ENCODE measurements at places on chromosomes 11 and 22.

DNA sequence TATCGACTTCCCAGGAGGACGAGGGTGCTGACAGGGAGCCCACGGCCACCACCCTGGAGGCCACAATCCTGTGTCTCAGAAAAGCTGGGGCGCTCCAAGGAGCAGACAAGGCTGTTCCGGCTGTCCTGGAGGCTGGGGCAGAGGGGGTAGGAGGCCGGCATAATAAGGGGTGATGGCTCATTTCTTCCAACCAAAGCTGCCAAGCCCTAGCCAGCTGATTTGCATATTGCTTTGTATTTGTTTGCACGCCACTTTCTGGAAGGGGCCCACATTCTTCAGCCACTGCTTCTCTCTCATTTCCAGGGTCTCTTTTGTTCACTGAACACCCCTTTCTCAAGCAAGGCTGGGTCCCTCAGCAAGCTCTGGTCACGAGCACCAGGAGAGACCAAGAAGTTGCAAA lies 4.7 kb downstream of the PDE2A start:
- no peak for DNase-seq

- peak; percentile 56 for DNase-seq
Observed at GRCh38 chr11:47060807-47061206, 115.9 kb downstream of the ARFGAP2 start.

DNA sequence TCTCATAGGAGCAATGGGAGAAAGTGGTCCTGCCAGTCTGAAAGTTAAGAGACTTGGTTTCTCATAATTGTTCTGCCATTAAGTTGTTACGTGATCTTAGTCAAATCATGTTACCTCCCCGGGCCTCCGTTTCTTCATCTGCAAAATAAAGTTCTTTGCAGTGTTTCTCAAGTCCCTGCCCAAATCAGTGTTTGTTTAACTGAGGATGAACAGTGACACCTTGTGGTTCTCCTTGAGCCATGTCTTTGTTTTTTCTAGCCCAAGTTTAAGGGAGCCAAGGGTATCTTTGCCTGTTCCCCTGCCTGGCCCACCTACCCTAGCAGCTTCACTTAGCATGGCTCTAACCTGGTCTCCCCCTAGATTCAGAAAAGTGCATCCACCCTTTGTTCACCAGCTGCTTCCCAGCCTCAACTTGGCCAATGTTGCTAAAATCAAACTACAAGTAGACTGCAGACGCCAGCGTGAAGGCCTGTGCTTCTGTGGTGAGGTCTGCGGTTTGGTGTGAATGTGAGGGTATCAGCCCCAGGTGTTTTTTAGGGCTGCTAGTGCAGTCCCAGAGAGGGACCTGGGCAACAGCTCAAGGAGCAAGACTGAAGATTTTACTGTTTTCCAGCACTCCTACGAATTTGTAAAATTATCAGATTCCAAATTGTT lies 35.5 kb downstream of the FZD4 start:
- DNase-seq = peak; percentile 80

- DNase-seq = no peak
Observed at GRCh38 chr22:22813126-22814075, 74.2 kb upstream of the IGLL5 start.

- DNase-seq = no peak
Observed at GRCh38 chr22:34490886-34491285, 570.6 kb upstream of the LARGE1 start.

DNA sequence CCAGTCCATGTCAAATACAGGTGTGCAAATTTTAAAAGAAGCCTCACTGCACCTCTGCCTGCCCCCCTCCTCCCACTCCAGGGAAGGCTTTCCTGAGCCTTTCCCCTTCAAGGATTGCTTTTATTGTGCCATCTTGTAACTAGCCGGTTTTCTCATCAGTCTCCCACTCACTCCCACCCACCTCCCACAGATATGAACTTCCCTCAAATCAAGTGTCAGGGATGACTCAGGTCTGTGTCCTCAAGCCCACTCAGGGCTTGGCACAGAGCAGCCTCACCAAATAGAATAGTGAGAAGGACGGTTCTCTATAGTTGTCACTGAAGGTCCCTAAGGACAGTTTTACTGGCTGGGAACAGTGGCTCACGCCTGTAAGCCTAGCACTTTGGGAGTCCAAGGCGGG lies 43.0 kb downstream of the THAP12 start:
- no peak for DNase-seq

DNA sequence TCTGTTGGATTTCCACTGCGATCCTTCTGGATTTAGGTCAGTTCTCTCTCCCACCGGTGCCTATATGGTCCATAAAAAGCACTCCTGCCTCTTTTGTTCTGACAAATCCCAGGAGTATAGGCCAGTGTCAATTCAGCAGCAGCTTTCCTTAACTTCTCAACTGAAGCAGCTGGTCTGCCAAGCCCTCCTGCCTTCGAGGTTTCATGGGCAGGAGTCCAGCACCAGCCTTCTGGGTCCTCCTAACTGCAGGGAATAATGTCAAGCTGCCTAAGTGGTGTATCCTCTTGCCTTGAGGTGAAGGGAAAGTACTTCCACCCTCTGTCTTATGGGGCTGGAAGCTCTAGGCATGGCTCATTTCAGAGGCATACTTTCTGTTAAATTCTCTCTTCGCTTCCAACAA lies 149.4 kb upstream of the NCAM1 start:
- DNase-seq = no peak

DNA sequence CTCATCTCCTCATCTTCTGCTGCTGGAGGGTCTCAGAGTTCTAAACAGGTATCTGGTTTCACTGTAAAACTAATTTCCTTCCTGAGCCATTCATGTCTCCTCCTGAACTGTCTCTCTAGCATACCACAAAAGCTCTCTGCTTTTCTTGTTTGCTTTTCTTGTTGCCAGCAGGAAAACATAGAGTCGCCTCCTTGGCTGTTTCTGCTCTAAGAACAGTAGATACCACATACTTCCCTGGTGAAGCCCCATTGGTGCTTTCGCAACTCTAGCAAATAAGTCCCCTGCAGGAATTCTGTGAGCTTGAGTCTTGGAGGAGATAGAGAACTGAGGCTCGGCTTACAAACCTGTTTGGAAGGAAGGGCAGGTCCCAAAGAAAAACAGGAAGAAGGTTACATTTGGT lies 7.0 kb downstream of the DIXDC1 start:
- DNase-seq = peak; percentile 85

DNA sequence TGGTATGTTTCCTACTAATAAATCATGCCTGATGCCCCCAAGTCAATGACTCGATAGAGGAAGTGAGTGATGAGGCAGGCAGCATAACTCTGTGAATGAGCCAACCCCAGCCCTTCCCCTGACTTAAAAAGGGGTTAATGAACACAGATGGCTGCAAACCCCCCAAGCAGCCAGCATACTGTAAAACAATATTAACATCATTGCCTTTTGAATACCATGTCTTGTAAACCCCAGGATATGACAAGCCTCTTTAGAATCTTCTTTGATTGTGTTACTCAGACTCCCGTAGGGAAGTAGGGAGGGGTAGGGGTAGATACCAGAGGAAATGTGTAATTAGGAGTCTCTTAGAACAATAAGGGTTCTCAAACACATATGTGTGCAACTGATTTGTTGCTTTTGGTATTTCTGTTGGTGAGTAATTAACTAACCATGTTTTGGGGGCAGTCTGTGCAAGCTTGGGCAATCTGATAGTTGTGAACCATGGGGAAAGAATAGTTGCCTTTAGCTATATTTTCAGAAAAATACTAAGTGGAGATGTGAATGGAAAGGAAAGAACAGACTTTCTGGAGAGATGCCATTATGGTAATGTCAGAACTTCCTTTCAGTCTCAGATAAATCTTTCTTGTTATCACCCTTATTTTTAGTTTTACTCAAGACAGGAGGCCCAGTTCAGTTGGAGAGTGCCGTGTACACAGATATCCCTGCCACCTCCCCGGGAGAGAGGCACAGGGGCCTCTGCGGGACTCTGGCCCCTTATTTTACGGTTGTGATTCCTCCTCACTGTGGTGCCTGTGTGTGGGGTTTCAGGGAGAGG lies 701.8 kb downstream of the NTM start:
- peak; percentile 100 for DNase-seq

DNA sequence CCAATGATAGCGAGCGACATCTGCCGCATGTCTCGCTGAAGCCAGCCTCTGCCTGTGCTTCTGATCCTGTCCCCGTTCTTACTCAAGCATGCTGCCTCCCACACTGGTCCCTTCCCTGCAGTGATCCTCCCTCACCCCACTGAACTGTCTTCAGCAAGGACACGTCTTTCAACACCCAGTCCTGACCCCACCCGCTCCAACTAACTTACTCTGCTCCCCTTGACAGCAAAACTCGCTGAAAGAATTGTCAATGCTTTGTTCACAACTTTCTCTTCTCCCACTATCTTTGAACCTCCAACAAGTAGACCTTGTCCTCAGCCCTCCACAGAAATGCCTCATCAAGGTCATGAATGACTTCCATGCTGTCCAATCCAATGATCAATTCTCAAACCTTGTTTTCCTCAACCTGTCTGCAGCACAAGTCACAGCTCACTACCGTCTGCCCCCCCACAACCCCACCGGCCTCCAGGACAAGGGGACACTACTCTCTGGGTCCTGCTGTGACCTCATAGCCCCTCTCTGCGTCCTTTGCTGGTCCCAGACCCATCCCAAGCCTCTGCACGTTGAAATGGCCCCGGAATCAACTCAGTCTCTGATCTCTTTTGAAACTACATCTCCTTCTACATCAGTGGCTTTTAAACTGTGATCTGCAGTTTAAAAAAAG lies 108.0 kb downstream of the MICAL3 start:
- no peak for DNase-seq

DNA sequence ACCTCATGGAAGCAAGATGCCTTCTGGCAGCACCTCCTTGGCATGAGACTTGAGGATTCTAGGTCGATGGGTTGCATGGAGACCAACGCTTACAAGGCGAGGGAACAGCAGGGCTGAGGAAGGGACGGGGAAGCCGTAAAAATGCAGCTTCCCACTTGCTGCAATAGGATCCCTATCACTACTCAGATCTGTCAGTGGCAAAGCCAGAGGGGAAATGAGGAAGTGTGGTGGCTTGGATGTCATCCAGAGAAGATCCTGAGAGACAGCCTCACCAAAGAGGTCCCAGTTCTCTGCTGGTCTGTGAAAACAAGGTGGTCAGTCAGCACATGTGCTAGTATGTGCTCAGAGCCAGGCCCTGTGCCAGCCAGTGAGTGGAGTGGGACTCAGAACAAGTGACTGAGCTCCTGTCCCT lies 22.2 kb downstream of the CYB5R2 start:
- peak; percentile 12 for DNase-seq

DNA sequence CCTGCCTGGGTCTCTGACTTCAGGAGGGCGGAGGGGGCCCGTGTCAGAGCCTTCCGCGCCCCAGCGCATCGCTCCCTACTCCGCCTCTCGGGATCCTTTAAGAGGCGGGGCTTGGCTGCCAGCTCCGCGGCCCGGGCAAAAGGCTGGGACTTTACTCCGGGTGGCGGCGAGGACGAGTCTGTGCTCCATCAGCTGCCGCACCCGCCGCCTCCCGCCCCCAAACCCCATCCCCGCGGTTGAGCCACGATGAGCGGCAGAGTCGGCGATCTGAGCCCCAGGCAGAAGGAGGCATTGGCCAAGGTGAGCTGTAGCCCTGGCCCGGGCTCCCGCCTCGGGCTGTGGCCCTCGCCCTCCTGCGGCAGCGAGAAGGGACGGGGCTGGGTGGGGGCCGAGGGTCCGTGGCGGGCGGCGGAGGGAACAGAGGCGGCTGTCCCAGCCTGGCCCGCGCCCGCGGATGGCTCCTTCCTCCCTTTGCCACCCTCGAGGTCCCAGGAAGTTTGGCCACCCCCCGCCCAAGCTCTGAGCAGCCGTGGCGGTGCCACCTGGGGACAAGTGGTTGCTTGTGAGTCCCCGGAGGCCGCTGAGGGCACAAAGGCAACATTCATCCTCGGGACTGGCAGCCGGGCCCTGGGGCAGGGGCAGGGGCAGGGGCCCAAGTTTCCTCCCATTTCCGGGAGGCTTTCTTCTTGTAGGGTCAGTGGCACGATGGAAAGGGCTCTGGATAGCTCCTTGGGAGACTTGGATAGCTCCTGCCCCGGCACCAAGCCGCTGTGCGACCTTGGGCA lies at the start of gene SEC14L2:
Gene SEC14L2 (plus strand): TSS at position 148 of the 785 bp plus-strand sequence. CDS start 99 bp downstream, at position 247.
- DNase-seq = peak; percentile 69

DNA sequence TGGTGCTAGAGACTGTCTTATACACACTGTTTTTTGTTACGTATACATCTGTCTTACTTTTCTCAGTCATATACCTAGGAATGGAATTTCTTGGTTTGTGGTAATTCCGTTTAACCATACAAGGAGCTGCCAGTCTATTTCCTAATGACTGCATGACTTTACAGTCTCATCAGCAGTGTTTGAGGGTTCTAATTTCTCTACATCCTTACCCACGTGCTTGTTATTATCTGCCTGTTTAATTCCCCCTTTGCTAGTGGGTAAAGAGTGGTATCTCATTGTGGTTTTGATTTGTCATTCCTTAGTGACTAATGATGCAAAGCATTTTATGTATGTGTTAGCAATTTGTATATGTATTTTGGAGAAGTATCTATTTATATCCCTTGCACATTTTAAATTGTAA lies 1008.0 kb downstream of the FAM181B start:
- DNase-seq = peak; percentile 83

DNA sequence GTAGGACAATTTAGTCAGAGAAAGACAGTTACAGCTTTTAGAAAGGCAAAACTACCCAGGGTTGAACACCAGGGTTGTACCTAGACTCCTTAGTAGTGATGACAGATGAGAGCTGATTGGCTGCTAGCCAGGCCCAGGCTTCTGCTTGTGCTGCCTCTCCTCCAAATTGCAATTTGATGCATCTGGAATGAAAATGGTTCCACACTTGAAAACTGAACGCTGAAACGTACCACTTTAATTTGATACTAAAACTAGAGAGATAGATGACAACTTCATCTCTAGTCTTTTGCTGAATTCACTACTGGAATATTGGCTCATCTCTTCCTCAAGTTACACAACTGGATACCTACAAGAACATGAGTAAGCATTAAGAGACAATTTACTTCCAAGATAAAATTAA lies 19.2 kb upstream of the FNBP4 start:
- no peak for DNase-seq

- no peak for DNase-seq
Observed at GRCh38 chr11:104905271-104905670, 7.0 kb upstream of the CASP12 start.

- DNase-seq = no peak
Observed at GRCh38 chr11:75591966-75592365, 29.9 kb downstream of the SERPINH1 start.

- no peak for DNase-seq
Observed at GRCh38 chr22:46010951-46011626, 34.1 kb upstream of the WNT7B start.

DNA sequence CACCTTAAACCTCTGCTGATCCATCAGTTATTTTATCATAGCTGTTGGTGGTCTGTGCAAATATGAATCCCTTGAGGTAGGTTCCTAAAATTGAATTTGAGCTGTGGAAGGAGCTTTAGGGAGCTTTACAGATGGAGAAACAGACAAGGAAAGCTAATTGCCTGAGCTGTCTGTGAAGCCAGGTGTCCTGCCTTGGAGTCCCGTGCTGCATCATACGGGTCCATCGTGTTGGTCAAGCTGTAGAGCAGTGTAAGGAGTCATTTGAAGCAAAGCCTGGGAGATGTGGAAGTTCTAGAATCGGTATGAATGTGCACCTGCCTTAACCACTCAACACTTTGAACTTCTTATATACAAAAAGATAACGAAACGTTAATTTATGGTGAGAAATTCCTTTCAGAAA lies 1.0 kb downstream of the POLA2 start:
- no peak for DNase-seq
